ENCODE measurements at places on chromosomes 5 and 9. TPM values are rescaled to one million over a fixed set of nuclear protein-coding genes. Genes with fewer than 3 reads are reported as not detected.

GRCh38 chr5:106258591-106259125, 1412.1 kb downstream of the EFNA5 start:
- no peak for DNase-seq

GRCh38 chr5:140588311-140589070, 23.9 kb downstream of the SLC35A4 start:
- DNase-seq, result no peak

Gene AIF1L
- polyA plus RNA-seq, result 76.4 TPM

Gene NME5
- polyA plus RNA-seq, result 1.1 TPM

Gene STK32A
- 1.4 TPM for polyA plus RNA-seq

Gene UNC13B
- 8.0 TPM for polyA plus RNA-seq
